ENCODE measurements at places on chromosomes 3 and 15.

DNA sequence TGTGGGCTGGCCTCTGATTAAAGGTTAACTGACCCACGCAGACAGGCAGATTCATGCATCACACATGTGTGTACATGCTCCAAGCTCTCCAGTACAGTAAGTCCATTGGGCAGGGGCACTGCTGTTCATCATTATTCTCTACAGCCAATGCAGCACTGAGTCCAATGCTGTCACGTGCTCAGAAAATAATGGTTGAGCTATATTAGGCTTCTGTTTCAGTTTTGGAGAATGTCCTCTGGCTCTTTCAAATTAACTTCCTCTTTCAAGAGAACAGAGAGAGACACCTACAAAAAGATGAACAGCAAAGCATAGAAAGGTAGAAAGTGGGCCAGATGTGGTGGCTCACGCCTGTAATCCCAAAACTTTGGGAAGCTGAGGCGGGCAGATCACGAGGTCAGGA, 202.6 kb downstream of the MEX3B start:
- DNase-seq = no peak

GRCh38 chr15:23446215-23447106, 582 bp downstream of the GOLGA6L2 start:
- no peak for DNase-seq

- DNase-seq = no peak
These were observed 171.9 kb downstream of the SYNPR start for GRCh38 chr3:63450023-63450422.

GRCh38 chr3:23762214-23762613, 43.5 kb upstream of the UBE2E1 start:
- no peak for DNase-seq

- DNase-seq = no peak
These were observed 133.3 kb downstream of the CHDH start for GRCh38 chr3:53712817-53713388.

DNA sequence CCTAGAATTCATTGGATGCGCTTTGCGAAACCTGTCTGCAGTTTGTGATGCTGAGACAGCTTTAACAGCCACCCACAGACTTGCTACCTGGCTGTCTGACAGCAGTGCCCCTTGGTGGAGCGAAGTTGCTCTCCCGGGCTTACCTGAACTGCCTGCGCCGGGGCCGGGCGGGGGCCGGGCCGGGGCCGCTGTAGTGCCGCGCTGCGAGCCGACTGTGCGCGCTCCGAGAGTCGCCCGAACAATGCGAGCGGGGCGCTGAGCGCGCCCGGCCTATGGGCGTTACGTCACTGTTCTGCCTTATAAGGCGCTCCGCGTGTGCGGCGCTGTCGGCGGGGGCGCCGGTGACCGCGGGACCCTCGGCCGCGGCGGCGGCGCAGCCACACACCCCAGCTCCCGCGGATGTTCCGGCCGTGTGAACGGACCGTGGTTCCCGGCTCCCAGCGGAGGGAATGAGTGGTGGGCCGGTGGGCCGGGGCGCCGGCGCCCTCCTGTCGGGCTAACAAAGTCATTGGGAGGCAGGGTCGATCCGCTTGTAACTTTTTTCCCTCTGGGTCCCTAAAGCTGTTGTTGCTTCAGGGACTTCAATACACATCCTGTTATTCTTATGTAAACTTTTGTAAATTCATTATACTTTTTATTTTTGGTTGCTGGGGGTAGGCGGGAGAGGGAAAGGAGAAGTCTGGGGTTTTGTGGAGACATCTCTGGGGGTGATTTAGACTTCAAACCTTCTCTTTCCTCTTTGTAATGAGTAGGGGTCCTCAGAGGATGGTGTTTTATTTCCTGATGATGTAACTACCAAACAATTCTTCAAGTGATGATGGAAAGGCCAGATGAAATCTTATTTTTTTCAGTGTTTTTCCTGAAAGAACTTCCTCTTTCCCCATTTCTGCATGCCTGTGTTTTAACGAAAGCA, 58.5 kb downstream of the CMSS1 start:
- DNase-seq = peak; percentile 52

Data from effector CD4-positive, alpha-beta T cell (primary cell).